D341Med (cell line): ENCODE measurements at places on chromosomes 3 and 15.

DNA sequence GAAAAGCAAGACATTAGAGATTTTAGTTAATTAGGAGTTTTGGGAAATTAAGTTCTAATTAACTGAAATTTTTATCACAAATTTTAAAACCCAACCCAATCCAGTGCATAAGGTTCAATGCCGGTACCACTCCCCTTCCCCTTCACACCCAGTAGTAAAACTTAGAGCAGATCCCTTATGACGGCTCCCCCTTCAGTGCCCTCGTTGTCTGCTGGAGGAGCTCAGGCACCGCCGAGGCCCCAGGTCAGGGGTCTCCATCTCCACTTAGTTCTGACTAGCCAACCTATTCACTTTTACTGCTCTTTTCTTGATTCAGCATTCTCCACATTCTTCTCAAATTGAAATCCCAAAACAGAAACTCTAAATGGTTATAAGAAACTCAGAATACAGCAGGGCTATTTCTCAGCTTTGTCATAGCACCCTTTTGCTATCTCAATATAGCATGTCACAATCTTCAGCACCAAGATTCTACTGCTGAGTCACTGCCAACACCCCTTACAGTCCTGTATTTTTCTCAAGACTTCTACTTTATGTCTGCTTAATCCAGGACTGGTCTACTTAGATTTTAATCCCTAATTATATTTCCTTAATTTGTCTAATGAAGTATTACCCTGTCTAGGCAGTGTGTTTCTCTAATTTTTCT is 39.8 kb downstream of the TUBGCP4 start:
- DNase-seq = no peak

DNA sequence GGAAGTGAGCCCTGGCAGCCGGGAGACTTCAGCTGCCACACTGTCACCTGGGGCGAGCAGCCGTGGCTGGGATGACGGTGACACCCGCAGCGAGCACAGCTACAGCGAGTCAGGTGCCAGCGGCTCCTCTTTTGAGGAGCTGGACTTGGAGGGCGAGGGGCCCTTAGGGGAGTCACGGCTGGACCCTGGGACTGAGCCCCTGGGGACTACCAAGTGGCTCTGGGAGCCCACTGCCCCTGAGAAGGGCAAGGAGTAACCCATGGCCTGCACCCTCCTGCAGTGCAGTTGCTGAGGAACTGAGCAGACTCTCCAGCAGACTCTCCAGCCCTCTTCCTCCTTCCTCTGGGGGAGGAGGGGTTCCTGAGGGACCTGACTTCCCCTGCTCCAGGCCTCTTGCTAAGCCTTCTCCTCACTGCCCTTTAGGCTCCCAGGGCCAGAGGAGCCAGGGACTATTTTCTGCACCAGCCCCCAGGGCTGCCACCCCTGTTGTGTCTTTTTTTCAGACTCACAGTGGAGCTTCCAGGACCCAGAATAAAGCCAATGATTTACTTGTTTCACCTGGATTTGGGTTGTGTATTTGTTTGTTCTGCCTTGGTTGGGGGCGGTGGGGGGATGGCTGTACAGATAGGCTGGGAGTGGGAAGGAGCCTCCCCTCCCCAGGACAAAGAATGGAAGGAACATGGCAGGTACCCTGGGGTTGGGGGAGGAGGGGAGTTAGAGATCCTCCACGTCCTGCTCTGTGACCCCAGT is 2.9 kb upstream of the GRM2 start:
- DNase-seq = no peak

- no peak for DNase-seq
Observed at GRCh38 chr3:123319760-123320159, 118.0 kb downstream of the SEC22A start.

- no peak for DNase-seq
Observed at GRCh38 chr15:35603301-35603700, 57.3 kb upstream of the DPH6 start.

DNA sequence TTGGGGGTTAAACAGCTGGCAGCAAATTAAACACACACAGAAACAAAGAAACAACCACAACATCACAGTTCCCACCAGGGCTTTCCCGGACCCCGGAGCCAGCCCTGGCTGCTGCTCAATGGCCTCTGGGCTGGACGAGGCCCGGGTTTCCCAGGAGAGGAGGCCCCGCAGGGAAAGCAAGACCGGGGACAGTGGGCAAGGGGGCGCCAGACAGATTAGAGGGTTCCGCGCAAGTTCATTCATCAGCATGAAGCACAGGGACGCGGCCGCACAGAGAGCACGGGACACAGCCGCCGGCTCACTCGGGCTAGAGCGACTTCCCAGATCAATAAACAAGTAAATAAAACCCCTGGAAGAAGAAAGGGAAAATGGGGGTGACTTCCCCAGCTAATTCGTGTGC is 66.4 kb upstream of the RPL32 start:
- no peak for DNase-seq

GRCh38 chr3:63685340-63685739 is 32.9 kb downstream of the SNTN start:
- no peak for DNase-seq

DNA sequence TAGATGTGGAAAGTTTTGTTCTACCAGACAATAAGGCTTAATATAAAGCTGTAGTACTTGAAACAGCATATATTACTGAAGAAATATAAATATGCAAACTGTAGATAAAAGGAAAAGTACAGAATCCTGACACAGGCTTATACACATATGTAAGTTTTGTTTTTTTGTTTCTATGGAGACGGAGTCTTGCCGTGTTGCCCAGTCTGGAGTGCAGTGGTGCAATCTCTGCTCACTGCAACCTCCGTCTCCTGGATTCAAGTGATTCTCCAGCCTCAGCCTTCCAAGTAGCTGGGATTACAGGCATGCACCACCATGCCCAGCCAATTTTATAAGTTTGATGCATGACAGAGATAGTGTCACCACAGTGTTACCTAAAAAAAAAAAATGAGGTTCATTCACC is 29.1 kb upstream of the ZNF445 start:
- DNase-seq = no peak

GRCh38 chr3:170840291-170840859 is 29.6 kb downstream of the RPL22L1 start:
- DNase-seq = no peak

- no peak for DNase-seq
Observed at GRCh38 chr15:92001307-92001706, 147.8 kb downstream of the SLCO3A1 start.

DNA sequence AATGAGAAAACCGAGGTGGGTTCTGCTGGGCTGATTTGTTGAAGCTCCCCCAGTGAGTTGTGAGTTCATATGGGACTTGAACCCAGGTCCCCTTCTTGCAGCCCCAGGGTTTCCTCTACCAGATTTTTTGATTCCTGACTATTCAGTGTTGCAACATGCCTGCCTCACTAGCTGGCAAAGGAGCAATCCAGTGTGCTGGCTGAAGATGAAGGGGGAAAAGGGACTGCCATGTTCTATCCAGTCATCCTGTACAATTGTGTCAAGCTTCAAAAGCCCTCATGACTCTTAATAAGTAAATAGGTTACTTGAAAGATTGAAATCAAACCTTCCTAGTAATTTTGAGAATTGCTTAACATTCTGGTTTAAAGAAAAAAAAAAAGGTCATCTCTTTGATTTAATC is 211.5 kb upstream of the TP63 start:
- no peak for DNase-seq

DNA sequence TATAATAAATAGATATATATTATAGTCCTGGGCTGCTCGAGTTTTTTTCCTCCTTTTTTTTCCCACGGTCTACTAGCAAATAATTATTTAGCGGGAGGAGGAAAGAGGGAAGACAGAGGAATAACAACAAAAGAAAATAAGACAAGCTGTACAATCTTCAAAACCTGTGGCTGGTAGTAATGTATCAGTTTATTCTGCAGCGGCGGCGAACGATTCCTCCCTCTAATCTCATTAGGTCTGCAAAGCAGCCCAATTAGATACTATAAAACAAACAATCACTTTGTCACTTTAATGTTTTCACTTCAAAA is 390 bp upstream of the TLE3 start:
- no peak for DNase-seq

DNA sequence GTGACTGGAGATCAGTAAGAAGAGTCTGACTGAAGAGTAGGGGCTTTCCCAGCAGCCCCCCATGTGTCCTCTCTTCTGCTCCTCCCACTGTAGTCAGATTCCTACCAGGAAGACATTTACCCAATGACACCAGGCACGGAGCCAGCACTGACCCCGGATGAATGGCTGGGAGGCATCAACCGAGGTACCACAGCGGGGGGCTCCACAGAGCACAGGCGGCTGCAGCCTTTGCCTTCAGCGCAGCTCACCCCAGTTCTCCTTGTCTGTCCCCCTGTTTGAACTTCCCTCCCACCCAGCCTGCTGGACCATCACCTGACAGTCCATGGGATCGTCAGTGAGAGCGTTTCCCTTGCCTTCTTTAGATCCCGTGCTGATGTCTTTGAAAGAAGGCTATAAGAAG is 101.6 kb downstream of the ANP32A start:
- no peak for DNase-seq

DNA sequence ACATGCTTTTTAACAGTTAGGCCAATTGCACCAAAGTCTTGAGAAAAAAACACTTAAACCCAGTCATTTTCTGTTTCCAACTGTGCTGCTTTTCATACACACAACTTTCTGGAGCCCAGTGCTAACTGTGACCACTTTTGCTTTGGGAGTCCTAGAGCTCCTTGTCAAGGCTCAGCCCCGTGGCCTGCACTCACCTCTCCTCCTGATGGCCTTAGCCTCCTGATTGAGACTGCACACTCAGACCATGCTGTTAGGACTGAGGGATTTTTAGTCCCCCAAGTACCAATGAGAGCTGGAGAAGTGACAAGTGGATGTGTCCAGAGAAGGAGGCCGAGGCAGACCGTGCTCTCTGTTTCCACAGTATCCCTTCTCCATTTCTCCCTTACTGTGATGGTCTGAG is 15.2 kb upstream of the RARRES1 start:
- no peak for DNase-seq

DNA sequence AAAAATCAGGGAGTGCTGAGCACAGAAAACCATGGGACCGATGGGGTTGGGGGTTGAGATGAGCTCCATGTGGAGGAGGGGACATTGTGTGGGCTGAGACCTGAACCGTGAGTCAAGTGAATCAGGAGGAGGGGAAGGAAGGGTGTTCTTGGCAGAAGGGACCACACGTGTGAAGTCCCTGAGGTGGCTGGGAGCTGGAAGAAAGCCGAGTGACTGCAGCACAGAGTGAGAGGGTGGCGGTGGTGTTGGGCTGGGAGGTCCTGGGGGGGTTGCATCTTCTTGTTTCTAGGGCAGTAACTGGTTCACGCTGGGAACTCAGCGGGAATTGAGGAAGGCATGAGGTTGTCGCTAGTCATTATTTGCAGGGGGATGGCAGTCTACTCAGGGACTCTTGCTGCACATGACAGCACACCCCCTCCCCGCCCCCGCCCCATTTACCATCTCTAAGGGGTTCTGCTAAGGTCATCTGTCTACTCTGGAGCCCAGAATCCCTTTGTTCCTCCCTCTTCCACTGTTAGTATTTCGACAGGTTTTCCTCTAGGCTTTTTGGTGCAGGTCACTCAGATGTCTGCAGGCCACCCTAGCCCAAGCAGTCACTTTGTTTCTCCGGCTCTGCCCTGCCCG is 254.3 kb downstream of the TLE3 start:
- no peak for DNase-seq

DNA sequence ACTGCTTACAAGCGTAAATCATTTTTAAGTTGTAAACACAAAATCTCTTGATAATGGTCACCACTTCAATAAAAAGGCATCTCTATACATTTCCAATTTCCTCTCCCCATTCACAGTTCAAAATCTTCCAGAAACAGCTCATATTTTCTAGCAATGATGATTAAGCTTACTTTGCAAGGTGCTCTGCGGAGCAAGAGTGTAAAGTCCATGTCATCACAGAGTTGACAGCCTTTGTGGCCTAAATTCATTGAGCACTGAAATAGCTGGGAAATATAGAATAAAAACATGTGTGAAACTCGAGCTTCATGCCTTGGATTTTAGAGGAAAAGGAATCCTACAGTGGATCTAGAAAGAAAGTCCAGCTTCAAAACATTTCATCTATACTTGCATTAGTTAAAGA is 41.8 kb upstream of the ARPP21 start:
- no peak for DNase-seq

DNA sequence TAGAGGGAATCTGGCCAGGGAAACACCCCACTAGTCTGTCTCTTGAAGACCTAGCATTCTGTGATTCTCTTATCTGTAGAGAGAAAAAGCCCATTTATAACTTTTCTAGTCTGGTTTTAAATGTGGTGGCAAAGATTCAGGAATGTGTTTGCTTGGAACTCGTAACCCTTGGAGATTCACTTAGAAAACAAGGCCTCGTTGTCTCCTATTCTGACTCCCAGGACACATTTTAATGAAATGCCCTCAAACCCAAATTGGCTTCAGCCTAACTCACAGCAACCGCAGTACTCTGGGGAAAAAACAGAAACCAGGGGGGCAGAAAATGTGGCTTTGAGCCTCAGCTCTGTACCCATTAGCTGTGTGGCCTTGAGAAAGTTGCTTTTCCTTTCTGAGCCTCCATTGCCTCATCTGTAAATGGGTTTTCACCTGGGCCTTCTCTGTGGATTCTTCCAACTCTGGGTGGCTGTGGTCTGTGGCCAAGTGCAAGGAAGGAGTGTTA is 36.5 kb downstream of the RPLP1 start:
- DNase-seq = no peak

DNA sequence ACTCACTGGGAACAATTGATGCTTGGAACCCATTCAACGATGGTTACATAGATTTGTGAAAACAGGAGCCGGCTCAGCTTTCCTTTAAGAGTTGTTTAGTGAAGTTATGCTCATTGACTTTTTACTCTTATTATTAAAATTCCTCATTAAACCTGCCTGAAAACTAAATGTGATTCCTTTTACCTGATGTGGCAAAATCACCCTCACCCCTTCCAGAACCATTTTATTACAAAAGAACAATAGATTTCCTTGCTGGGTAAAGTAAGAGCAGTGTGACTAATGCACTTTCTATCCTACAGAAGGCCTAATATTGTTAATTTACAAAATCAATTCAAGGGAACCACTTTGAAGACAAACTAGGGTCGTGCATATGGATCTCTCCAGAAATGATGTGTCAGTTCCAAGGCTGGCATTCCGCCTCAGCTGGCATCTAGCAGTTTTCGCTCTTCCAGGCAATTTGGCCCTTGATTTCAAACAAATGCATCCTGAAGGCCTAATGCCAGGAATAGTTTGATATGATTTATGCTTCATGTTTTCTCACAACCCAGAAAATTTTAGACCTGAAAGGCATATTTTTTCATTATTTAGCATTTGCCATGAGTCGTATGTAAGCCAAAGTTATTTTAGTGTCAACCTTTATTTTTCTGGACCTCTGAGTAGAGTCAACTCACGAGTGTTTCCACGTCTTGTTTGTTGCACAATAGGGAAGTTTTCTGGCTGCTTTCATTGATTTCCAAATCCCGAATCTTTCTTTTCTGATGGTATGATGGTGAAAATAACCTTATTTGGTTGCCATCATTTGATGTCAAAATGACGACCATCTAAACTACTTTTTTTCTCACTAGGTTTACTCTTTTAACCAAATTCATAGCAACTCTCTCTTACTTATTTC is 447.8 kb downstream of the MECOM start:
- DNase-seq = no peak

GRCh38 chr15:93583968-93584367 is 495.0 kb upstream of the RGMA start:
- DNase-seq = no peak

GRCh38 chr3:197407526-197407925 is 109.1 kb upstream of the DLG1 start:
- DNase-seq = peak; percentile 20

- no peak for DNase-seq
Observed at GRCh38 chr15:62624547-62625378, 417.8 kb upstream of the TPM1 start.
